Nucleus accumbens (tissue), 56 donors: ENCODE measurements at places on chromosomes 11 and 22.

- DNase-seq = no peak
Measured at GRCh38 chr11:57353446-57353845, 15.3 kb downstream of the P2RX3 start.

- peak; percentile 30 for DNase-seq
Measured at GRCh38 chr11:69640260-69640994, 529 bp upstream of the CCND1 start.

DNA sequence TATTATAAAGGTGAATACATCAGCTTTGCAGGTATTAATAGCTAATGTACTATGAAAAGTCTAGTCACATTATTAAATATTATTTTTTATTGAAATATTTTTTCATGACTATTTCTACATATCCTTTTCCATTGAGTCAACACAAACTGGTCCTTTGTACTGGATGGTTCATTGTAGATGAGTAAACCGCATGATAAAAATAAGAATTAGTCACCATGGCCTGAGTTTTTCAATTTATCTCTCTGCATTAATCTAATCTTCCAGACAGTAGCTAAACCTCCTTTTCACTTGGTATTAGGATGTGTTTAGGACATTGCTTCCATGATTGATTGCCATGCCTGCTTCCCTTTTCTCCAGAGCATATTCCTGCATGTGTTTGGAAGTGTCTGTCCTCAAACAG is 439.4 kb upstream of the ARHGAP42 start:
- no peak for DNase-seq

DNA sequence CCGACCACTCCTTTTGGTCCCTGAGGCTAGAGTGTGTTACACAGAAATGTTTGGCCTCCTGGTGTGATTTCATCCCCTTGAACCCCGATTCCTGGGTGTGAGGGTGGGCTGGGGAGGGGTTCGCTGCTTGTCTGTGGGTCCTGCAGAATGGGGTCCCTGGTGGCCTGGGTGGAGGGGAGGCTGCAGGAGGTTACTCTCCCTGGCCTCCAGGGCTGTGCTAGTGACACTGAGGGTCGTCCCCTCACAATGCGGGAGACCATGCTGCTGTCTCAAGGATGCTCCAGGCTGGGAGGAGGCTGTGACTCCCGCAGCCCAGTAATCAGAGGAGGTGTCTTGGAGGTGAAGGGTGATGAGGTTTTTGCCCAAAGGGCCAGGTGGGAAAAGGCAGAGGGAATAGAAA is 17.0 kb upstream of the OMP start:
- DNase-seq = no peak

DNA sequence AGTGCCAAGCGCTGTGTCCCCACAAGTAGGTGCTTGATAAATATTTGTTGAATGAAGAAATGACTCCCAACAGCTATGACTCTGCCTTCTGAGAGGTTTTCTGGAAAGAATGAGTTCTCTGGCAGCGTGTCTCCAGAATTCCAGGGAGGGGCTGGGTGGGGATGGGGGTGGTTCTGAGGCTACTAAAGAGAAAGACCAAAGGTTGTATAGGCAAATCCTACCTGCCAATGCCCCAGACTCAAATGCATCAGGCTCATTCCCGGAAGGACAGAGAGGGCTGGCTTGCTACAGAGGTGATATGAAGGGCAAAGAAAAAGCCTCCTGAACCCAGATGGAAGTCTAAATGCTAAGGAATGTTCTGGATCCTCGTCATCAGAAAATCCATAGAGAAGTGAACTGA is 1.9 kb downstream of the DUSP18 start:
- no peak for DNase-seq

- peak; percentile 18 for DNase-seq
Measured at GRCh38 chr11:46669711-46670139, 30.7 kb downstream of the ARHGAP1 start.

DNA sequence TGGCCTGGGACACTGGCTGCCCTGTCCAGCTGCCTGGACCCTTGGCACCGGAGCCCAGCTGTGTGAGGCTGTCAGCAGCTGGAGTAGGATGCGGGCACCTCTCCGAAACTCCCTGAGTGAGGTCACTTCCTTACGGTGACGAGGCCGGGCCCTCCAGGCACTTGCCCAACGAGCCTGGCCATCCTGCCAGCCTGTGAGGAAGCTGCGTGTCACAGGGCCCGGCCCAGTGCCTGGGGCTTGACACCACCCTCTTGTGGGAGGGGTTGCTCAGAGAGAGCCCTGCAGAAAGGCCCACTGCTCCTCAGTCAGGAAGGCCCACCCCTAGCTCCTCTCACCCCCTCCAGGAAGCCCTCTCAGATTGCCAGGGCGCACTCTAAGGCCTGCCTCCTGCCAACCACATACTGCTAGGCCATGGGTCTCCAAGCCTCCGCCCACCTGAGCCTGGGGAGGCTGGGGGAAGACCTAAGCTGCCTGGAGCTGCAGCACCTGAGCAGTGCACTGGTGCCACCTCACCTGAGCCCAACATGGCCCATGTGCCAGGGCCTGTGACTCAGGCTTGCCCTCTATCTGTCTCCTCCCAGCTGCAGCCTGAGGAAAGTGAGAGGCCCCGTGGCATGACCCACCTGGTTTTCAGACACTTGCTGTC is 4.3 kb upstream of the PHLDA2 start:
- no peak for DNase-seq

DNA sequence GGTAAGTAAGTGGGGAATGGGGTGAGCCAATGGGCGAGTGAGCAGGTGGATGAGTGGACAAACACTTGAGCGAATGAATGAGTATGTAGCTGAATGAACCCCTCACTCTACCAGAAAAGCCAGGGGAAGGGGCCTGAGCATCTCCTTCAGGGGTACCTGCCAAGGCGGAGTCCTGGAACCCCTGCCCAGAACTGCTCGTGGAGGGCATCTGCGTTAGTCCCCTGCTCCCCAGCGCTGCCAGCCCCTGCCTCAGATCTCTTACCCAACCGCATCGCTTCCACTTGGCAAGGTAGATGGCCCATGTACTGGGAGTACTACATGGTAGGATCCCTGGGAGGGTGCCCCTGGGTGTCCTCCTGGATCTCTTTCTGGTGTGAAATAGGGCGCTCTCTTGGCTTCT is 7.4 kb upstream of the ANO1 start:
- DNase-seq = no peak

DNA sequence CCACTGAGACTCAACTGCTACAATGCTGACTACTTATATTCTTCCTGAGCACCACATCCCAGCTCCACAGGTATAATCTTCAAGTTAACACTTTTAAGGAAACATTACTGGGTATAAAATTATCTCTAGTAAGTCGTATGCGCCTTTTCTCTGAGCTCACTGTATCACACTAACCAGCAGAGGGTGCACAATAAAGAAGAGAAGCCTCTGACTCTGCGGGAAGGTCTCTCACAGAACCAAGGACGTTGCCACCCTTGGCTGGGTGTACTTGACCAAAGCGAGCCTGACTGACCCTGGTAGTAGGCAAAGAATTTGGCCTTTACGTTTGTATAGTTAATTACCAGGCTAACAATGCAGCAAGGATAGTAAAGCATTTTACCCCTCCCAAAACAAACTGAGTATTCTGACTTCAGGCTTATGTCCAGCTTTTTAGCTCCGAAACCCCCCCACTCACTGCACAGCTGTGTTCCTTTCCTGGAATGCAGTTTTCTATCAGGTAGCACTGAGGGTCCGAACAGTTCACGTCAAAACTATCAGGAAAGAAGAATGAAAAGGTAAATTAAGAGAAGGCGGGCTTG is at the start of gene BTBD18:
Gene BTBD18 (minus strand): TSS at position 144 of the 578 bp plus-strand sequence. CDS start 631 bp downstream, outside the sequence.
- DNase-seq = no peak

- DNase-seq = no peak
Measured at GRCh38 chr22:45235101-45235777, 5.5 kb downstream of the KIAA0930 start.

DNA sequence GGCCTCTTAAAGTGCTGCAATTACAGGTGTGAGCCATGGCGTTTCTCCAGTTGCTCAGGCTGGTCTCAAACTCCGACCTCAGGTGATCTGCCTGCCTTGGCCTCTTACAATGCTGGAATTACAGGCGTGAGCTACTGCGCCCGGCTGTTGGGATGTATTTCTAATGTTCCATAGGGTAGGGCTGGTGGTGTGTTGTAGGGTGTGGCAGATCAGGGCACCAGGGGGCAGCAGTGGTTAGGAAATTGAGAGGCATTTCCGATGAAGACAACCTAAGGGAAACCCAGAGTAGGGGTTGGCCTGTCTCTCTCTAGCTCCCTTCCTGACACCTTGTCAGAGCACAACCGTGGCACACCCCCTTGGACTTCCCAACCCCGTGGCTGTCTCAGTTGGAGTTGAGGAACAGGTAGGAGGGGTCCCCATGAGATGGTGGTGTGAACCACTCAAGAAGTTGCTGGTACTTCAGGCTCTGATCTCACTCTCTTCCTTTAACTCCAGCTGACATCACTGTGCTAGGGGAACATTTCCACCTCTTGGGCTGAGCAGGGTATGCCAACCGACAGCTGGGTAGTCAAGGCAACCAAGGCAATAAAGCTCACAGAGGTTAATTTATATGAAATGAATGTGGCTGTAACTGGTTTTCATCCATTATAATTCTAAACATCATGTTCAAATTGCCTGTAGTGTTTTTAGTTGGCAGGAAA is 33.0 kb downstream of the YWHAH start:
- peak; percentile 44 for DNase-seq

DNA sequence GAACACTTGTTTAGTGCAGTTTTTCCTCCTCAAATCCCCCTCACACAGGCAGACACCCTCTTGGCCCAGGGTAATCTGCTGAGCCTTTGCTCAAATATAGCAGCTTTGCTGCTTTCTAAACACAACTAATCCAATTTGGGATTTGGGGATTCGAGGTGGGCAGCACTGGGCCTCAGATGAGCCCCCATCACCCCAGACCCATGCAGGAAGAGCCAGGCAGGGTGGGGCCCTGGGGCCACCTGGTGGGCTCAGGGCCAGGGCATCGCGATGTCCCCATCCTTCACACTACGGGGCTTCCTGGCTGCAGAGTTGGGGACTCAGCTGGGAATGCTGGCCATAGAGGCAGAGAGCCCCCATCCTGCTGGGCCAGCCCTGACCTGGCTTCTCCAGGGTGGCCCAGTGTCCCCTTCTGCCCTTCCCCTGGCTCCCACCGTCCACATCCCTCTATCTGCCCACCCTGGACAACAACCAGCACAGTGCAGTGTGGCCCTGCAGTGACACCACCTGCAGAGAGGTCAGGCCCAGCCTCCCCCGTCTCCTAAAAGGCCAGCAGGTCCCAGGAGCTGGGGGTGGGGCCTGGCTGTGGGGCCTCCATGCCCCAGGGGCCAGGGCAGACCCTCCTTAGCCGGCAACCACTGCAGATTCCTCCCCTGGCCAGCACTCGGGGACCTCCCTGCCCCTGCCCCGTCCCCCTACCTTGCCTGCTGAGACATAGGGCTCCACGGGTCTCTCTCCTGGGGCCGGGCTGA is 56.6 kb upstream of the CCDC188 start:
- DNase-seq = no peak

- no peak for DNase-seq
Measured at GRCh38 chr11:70423523-70424505, 25.5 kb downstream of the CTTN start.

GRCh38 chr11:120128392-120129119 is 9.4 kb downstream of the TRIM29 start:
- DNase-seq = no peak

- no peak for DNase-seq
Measured at GRCh38 chr11:18792827-18793226, 1.2 kb upstream of the PTPN5 start.

GRCh38 chr11:128796270-128796669 is 70.8 kb downstream of the KCNJ1 start:
- no peak for DNase-seq

- DNase-seq = no peak
Measured at GRCh38 chr11:27391331-27392015, 28.5 kb upstream of the CCDC34 start.

GRCh38 chr11:11409901-11410300 is 56.9 kb upstream of the CSNK2A3 start:
- no peak for DNase-seq

DNA sequence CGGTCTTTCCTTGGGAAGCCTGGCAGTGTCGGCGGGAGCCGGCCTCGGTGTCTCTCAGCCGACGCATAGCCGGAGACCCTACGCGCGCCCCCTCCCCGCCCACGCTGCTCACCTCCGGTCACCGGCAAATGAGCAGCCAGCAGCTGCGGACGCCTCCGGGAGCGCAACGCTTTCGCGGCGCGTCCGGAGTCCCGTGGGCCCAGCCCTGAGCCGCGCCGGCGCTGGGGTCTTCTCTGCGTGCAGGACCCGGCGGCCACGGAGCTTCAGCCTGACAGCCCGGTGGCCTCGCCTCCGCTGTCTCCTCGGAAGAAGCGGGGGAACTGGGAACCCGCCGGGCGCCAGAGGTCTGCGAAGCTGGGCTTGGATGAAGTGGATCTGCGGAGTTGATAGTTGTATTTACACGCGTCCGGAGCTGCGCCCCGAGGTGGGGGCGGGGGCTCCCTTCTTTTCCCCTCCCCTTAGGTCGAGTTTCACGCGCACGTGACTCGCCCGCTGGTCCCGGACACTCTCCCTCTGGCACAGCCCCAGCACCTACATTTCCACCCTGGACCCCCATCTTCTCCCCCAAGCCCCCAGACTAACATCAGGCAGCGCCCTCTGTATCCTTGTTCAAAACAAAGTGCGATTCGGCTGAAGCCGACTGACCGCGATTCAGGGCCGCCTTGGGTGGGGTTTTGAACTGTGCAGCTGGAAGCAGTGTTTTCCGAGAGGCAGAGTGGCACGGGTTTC is at the start of gene SLC43A1:
Gene SLC43A1 (minus strand): TSS at position 371 of the 729 bp plus-strand sequence. CDS start 1,591 bp downstream, outside the sequence.
- DNase-seq = no peak

DNA sequence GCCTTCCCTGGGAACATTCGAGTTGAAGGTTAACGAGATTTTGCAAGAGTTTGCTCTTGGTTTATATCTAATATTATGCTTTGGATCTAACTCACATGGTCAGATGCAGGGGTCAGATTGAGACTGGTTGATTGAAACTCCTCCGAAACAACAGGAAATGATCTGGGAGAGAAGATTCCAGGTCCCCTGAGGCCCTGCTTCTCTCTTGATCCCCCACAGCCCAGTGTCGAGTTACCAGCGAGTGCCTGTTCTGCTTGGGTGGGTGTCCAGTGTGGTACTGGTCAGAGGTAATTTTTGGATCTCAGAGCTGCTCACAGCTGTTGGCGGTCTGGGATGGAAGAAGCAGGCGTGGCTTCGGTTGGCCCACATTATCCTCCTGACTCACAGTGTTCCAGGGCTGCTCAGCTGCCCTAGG is 9.2 kb downstream of the FBLN1 start:
- DNase-seq = no peak
